ENCODE measurements at places on chromosomes 11 and 22.
A peak's percentile ranks its signal among the peaks of the same experiment; 100 is the strongest.

DNA sequence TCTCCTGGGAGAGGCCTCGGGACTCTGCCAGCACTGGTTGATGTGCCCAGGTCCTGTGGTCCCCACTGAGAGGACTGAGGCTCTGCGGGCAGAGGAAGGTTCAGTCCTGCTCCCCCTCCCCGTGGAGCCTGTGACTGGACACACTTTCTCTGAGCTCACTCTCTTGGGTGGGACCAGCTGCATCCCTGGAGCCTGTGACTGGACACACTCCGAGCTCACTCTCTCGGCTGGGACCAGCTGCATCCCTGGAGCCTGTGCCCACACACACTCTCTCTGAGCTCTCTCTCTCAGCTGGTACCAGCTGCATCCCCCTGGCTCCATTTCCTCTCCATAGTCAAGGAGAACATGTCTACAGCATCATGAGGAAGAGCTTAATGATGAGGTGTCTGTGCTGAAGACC, 39.5 kb downstream of the TOLLIP start:
- DNase-seq: no peak

GRCh38 chr22:38180841-38181452, 683 bp downstream of the PLA2G6 start:
- peak; percentile 66 for DNase-seq

- DNase-seq: no peak
Observed at GRCh38 chr11:27041141-27041899, 705 bp downstream of the BBOX1 start.

GRCh38 chr11:113023986-113024385, 62.8 kb downstream of the NCAM1 start:
- DNase-seq: no peak

DNA sequence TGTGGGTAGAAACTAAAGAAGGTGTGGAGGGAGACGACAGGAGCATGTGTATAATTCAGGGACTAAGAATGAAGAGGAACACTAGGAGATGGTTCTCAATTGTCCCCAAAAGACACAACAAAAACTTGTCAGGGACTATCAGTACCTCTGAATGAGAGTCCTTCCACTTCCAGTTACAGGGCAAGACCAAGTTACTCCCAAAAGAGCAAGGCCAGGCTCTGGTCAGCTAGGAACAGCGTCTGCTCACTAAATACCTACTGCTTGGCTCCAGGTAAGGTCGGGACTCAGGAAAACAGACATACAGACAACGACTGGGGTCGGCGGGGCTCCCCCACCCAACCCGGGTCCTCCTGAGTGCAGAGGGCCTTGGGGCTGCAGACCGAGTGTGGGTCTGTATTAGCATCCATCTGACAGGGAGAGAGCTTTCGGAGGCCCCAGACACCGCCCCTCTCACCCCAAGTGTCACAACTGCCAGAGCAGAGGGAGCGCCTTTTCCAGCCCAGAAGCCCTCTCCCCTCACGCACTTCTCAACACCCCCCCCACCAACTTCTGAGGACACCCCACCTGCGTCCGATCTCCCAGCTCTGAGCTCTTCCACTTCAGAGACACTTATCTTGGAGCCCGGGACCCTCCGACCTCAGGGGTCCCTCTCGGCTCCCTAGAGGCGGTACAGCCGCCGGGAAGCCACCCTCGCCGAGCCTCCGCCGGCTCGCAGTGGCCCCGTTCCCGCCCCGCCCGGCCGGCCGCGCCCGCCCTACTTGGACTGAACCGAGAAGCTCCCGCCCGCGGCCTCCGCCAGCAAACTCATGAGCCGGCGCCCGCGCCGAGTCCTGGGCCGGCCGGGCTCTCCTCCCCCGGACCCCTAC, 522 bp downstream of the RHOG start:
- peak; percentile 23 for DNase-seq

- DNase-seq: no peak
Observed at GRCh38 chr11:66373265-66373664, 1.7 kb upstream of the SLC29A2 start.

DNA sequence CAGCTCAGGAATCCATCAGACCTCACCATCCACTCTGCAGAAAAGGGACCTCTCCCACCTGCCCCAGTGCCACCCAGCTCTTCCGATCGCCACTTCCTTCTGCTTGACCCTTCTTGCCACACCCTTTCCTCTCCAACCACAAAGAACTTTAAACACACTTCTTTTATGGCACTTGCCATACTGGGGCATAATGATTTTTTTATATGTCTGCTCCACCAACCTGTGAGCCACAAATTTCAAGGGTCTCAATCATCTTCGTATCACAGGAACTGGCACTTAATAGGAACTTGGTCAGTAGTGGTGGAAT, 11.7 kb upstream of the MYH9 start:
- DNase-seq: no peak

DNA sequence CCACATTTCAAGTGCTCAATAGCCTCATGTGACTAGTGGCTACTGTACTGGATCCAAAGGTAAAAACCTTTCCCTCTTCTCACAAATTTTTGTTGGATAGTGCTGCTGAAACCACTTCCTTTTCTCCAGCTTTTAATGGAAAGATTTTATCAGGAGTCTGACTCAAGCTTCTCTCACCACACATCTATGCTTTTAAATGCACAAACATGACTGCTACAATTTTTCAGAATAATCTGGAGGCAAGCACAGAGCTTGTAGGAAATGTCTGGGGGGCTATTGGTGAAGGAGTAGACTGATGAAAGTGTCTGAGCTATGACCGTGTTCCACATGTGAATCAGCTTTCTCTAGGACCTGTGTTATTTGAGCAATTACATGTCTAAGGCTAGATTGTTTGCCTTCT, 101.1 kb upstream of the FAT3 start:
- DNase-seq: no peak

- DNase-seq: peak; percentile 77
Observed at GRCh38 chr22:48783821-48784266, 1043.8 kb downstream of the BRD1 start.

GRCh38 chr11:60930394-60930793, 6.1 kb downstream of the TMEM132A start:
- DNase-seq: no peak

DNA sequence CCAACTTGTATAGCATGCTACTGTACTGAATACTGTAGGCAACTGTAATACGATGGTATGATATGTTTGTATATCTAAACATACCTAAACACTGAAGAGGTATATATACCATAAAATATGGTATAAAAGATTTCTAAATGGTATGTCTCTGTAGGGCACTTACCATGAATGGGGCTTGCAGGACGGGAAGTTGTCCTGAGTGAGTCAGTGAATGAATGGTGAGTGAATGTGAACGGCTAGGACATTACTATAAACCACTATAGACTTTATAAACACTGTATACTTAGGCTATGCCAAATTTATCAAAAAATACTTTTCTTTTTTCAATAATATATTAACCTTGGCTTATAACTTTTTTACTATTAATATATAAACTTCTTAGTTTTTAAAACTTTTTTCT, 66.8 kb downstream of the ZC3H12C start:
- DNase-seq: no peak

DNA sequence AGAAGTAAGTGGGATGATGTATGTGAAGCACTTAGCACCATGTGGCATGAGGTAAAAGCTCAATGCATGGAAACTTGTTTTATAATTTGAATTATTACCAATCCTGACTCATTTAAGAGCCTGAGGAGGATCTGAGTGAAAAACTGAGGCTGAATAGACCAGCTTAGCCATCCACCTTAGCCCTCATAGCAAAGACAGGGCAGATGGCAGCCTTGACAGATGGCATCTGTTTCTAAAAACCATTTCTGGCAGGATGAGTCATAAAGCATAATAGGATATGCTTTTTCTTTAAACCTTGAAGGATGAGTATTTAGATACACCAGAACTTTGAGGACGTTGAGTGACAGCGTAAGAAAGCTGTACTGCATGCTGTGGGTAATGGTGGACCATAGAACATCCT, 61.0 kb upstream of the NAV2 start:
- no peak for DNase-seq

DNA sequence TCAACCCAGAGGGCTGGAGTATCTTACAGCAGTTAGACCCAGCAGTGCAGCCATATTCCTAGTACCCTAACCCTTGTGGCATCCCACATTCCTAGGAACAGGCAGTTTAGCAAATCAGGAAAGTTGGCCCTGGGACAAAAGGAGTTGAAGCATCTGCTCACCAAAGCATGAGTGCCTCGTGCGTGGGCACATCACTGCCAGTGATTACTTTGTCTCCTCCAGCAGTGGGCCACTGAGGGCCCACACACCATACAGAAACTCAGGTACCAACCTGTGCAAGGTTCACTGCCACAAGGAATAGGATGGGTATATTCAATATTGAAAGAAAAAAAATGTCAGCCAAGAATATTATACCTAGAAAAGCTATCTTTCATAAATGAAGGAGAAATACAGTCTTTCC, 227.5 kb upstream of the CNTN5 start:
- no peak for DNase-seq

GRCh38 chr11:57568330-57568766, 876 bp upstream of the UBE2L6 start:
- DNase-seq: peak; percentile 91

DNA sequence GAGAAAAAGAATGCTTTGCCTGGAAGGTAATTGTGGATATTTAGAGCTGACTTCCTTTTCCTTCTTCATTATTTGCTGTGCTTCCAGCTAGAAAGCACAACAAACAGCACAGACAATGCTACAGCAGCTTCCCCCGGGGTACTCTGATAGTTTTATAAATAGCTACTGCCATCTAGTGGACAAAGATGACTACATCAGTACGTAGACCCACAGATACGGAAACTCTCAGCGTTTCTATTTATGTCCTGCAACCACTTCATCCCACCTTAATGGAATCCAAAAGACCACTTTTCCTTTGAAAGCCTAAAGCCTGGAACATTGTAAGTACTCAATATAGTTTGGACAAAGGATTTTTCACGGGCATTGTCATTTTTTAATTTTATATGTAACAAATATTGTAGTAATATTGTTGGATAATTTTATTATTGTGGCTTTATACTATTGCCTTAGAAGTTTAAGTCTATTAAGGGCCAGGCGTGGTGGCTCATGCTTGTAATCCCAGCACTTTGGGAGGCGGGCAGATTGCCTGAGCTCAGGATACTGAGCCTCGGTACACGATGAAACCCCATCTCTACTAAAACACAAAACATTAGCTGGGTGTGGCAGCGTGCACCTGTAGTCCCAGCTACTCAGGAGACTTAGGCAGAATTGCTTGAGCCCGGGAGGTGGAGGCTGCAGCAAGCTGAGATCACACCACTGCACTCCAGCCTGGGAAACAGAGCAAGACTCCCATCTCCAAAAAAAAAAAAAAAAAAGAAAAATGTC, 7.5 kb downstream of the HSPA8 start:
- peak; percentile 88 for DNase-seq

DNA sequence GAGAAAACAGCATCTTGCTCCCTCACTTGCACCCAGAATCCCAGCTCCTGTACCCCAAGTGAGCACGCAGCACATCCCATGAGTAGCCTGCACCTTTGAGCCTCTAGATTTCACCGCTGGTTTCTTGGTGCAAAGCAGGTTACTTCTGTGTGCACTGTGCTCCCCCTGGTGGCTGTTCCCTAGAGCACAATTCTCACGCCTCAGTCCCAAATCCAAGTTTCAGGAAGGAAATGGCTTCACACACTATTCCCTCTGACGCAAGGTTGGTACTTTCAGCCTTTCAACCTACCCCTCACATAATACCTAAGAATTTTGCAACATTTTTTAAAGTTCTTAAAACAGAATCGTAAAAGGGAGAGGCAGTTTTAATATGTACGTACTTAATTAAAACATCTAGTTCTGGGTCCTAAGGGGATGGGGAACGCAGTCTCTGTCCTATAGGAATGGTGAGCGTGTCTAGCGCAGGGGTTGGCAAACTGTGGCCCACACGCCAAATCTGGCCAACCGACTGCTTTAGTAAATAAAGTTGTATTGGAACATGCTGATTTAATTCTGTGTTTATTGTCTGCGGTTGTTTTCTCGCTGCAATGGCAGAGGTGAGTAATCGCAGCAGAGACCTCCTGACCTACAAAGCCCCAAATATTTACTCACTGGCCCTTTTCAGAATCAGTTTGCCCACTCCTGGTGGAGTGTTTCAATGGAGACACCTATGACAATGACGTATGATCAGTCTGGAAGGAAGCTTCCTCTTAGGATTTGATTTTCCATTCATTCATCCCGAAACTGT, 27.5 kb downstream of the DHCR7 start:
- peak; percentile 75 for DNase-seq

GRCh38 chr11:128694618-128695481, 978 bp downstream of the FLI1 start:
- no peak for DNase-seq

GRCh38 chr11:76436020-76436419, 8.8 kb upstream of the EMSY start:
- no peak for DNase-seq

- no peak for DNase-seq
Observed at GRCh38 chr11:66725114-66725513, 3.9 kb downstream of the SPTBN2 start.

- no peak for DNase-seq
Observed at GRCh38 chr11:118108513-118108912, 21.8 kb upstream of the SMIM35 start.

DNA sequence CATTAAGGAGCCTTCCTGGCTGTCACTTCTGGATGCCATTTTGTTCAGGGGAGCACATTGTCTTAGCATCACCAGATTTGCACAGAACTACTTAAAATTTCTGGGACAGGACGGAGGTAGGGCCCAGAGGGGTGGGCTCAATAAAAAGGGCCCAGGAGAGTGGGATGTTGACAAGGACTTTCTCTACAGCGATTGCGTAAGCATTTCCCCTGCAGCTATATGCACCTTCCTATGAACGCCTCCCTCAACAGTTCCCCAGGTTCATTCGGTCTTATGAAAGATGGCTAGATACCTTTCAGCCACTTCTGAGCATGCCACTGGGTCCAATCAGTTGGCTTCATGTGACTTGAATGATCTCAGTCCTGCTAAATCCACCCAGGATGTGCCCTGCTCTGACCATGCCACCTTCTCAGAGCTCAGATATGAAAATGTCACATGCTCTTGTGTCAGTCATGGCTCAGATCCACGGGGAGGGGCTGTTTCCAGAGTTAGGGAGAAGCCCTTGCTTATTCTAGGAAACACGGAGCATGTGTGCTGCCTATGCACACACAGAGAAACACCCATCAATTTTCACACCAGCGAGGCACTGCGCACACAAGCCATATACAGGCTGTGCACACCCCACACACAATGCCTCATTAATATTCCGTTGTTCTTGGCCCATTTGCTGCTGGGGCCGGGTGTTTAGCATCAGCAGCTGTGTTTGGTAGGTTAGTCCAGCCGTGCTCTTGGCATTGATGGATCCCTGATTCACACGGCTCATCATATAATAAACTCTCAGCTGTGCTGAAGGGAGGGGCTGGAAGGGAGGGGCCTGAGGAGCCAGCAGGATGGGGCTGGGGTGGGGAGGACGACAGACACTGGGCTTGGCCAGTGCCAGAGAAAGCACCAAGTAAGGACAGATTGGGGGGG, 52.5 kb upstream of the NNMT start:
- DNase-seq: no peak

DNA sequence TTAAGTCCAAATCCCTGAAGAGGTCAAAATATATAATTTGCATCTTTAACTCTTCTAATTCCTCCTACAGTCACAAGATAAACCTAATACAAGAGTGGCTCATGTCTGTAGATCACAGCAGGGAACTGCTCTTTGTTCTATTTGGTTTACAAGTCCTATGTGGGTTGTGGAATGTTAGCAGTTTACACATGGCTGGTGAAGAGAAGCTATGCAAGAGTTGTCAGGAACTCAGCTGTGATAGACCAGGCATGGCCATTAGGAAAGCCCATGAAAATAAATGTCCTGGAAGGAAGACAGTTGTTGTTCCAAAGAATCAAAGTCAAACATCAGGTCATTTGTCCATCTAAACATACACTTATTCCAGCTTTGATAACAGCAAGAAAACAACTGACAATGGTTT, 312.4 kb upstream of the PITPNB start:
- DNase-seq: peak; percentile 31

GRCh38 chr11:1943576-1943975, 3.6 kb upstream of the MRPL23 start:
- no peak for DNase-seq

Measured in hepatocyte (in vitro differentiated cells).